Liver (tissue), 10 donors: ENCODE measurements at places on chromosomes 7 and 10. TPM values are rescaled to one million over a fixed set of nuclear protein-coding genes. Genes with fewer than 3 reads are reported as not detected.

DNA sequence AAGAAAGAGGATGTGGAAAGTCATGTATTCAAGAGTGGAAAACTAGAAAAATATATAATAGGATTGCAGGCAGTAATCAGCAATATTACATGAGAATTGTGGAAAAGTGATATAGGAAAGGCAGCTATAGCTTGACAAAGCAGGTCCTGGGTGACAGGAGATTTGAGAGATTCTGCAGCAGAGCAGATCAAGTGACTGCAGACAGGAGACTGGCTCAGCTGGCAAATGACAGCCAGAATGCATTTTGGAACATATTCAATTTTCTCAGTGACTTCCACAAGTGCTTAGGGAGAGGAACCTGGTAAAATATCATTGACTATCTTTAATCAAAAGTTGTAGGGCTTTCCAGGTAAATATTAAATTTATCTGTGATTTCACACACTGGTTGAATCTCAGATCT, 260.5 kb upstream of the CACNA2D1 start:
- no peak for DNase-seq

GRCh38 chr10:132995909-132996602, 53.7 kb upstream of the CFAP46 start:
- no peak for DNase-seq

GRCh38 chr10:109504401-109504800, 418.9 kb downstream of the XPNPEP1 start:
- no peak for DNase-seq

GRCh38 chr7:39609935-39610263, 13.5 kb upstream of the RALA start:
- DNase-seq = no peak

GRCh38 chr7:157686285-157686894, 349.6 kb downstream of the DNAJB6 start:
- no peak for DNase-seq

DNA sequence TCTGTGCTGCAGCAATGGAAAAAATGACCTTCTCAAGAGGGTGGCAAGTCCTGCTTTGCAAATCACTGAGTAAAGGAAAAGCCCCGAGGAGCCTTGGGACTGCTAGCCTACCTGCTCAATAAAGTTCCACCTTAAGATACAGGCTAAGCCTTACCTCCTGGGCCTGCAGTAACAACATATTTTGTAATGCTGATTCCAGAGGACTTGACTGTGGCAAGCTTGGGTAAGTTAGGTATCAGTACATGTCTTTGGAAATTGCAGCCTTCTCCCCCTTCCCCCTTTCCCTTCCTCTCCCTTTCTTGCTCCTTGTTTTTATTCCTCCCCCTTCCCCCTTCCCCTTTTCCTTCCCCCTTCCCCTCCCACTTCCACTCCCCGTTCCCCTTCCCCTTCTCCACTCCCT, 126.2 kb downstream of the SORCS3 start:
- no peak for DNase-seq

GRCh38 chr7:140390466-140391190, 7.7 kb downstream of the SLC37A3 start:
- DNase-seq = no peak

DNA sequence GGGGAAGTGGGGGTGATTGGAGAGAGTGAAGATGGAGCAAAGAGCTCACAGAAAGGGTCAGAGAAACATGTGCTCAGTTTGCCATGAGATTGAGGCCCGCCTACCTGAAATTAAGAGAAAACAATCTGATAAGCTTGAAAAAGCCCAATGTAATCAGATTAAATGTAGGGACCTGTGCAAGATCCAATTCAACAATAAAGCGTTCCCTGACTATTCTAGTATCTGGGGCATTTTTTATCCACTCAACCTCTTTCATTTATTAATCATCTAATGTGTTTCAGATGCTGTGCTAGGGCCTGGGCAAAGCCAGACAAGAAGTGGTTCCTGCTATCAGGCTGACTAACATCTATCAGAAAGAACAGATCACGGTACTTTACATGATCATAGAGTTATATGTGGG, 238.4 kb upstream of the MYO3A start:
- no peak for DNase-seq

DNA sequence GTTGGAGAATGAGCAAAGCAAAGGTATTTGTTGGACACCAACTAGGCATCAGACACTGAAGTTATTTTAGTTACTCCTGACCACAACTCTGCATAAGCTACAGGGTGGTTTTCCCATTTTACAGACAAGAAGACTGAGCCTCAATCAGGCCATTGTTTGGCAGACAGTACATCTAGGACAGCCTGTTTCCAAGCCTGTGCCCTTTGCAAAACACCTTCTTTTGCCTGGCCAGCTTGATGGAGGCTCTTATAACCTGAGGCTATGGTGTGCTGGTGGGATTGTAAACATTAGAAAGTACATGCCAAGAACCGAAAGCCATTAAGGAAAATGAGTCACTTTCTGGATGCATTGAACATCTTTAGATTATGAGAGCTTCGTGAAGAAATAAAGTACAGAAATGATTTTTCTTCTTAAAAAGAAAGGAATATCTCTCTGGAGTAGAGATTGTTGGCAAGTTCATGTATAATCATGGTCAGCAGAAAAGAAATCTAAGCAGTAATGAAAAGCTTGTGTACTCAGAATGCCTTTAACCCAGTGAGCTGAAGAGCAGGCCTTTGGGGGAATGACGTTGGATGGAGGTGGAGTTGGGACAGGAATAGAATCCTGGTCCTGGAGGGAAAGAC, 140.6 kb downstream of the KIAA1217 start:
- DNase-seq = no peak

DNA sequence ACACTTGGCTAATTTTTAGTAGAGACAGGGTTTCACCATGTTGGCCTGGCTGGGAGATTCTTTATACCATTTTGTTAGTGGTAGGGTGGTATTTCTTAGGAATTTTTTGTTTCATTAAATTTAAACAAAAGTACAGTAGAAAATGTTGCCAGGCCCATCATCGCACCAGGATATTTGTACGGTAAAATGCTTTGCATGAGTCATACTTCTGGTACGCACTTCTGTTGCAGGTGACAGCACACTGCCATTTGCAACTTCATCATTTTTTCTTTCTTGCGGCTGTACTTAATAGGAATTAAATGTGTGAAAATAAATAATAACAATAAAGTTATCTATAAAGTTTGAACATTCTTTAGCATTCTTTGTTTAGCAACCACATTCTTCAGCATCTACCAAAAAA, 195.6 kb downstream of the SKAP2 start:
- no peak for DNase-seq

- DNase-seq = no peak
Measured at GRCh38 chr10:69562731-69563254, 10.4 kb downstream of the NEUROG3 start.

GRCh38 chr10:121332829-121333765, 265.1 kb downstream of the FGFR2 start:
- DNase-seq = no peak

DNA sequence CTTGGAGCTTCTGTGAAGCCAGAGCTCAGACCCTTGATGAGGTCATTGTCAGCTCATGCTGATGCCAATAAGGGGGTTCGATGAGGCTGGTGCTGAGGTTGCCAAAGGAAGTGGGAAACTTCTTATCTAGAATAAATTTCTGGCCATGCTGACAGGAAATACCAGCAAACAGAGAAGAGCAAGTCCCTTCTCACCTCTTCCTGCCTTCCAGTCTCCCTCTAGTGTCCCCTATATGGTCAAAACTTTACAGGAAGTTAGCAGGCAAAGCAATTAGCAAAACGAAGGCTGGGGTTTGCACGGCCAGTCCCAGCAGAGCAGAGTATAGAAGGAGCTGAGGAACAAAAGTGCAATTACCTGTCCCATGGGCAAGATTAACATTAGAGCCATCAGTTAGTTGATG, 15.1 kb upstream of the NEUROG3 start:
- DNase-seq = no peak

DNA sequence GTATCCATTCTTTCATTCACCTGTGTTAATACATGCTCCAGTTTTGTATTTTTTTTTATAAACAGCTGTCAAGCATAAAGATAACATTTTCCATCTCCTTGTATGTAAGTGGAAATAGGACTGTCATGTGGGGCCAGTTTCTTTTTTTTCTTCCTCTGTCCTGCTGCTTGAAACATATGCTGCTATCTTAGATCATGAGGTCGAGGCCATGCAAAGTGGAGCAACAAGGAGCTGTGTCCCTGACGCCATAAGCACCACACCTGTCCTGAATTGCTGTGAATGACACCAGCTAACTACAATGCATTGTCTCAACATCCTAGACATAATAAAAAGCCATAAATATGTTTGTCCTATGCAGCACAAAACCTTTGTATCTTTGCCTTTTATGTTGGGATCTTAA, 37.7 kb upstream of the SLC26A4 start:
- DNase-seq = no peak

DNA sequence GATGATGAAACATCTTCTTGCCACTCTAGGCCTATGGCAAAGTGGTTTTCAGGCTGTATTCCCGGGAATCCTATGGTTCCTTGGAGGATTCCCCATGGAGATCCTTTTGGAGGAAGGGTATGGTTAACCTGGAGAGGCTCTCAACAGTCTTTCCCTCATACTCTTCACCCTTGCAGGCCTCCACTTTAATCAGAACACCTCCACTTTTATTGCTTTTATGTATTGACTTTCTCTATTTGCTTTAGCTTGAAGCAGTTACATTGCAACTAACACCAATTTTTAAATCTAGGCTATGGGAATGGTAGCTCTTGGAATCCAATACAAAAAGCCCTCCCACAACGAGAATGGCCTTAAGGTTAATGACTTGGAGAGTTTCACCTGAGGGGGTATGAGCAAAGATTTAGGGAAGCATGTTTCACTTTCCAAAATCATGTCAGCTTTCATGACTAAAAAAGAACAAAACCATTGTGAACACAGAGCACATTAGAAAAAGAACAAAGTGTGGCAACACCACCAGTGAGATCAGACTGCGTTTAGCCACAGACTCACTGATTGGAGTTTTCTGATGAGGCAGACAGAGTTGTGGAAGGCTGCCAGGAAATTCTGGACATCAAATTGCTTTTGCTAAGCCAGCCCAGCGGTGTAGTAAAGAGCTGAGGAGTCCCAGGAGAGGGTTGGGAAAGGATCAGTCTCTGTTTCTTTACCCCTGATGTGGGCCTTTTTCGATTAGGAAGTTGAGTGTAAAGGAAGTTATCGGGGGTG, 130.4 kb upstream of the BMPER start:
- no peak for DNase-seq

DNA sequence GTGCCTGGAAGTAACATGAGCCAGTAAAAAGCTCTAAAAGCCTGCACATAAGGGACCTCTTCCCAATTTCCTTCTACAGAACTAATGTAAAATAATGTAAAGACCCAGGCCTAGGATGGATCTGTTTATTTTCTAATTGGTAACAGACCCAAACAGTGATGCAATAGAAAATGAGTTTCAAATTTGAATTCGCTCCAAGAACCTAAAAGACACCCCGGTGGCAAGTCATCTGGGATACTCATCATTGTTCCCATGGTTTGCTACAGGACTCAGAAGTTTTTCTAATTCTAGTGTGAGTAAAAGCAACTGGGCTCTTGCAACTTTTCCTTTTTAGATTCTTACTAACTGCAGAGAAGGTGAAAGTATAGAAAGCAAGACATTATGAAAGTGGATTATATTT, 271.3 kb upstream of the CACNA2D1 start:
- DNase-seq = no peak

GRCh38 chr10:45660876-45661411, 11.6 kb downstream of the ZFAND4 start:
- DNase-seq = no peak

DNA sequence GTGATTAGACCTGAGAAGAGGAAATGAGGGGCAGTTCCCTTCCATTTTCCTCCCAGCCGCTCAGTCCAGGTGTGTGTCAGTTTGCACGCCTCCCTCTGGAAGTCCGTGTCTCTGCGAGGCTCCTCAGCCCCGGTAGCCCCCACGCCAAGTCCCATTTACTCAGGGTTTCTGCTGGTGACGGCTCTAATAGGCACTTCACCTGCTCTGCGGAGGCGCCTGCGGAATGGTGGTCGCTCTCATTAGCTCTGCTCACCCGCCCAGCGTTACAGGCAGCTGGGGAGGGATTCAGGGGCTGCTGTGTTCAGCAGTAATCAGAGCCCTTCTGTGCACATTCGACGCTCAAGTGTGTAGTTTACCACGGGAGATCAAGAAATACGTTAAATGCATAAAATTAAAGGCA, 179.9 kb downstream of the MGMT start:
- no peak for DNase-seq

DNA sequence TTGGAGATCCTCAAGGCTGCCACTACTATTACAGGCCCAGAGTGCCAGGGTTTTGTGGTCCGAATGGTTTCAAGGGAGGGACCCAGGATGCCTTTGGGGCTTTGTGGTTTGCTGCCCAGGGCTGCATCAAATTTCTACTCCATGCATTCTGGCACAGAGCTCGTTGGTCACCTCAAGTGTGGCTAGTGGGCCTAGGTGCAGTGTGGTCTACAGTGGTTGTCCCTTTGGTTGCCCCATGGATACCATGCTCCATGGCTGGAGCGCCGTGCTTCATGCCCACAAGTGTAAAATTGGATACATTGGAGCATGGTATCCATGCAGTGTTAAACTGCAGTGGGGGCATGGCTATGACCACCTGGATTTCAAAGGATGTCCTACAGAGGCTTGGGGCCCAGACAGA, 5.4 kb upstream of the PRF1 start:
- no peak for DNase-seq

DNA sequence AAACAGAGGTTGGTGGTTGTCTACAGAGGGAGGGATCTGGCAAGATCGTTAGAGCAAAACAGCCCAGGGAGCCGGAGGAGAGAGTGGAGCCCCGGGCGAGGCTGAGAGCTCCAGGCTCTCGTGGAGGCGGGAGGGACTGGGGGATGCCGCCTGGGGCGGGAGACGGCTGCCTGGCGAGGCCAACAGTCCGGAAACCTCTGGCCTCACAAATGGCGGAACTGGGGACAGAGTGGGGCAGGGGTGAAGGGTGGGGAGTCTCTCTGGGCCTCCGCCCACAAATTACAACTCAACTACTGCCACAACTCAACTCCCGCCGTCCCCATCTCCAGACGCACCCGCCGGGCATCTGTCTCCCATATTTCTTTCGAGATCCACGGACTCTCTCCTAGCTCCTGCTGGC, 47.7 kb downstream of the CLEC2L start:
- no peak for DNase-seq

DNA sequence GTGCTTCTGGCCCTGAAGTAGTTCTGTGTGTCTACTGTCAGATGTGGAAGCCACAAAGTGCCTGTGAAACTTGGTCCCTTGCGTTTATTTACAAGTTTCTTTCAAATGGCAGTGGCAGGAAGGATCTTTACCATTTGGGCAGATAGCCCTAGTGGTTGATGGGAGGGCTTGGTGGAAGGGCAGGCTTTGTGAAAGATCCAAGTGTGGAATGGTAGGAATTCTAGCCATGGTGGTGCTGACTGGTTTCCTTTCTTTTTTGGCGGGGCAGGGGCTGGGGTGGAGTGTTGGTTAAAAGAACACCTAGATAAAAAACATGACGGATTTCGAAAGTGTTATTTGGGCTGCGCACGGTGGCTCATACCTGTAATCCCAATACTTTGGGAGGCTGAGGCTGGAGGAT, 27.0 kb downstream of the AUTS2 start:
- DNase-seq = no peak

Gene THAP5
- total RNA-seq = 14.9 TPM

Gene MRC1
- total RNA-seq = 34.6 TPM

Gene LBX1
- not detected for total RNA-seq

Gene TMEM26
- total RNA-seq = 1.7 TPM

Gene SLC29A4
- 13.9 TPM for total RNA-seq

Gene AFAP1L2
- total RNA-seq = 1.6 TPM

Gene LIPM
- not detected for total RNA-seq

Gene AMZ1
- 1.3 TPM for total RNA-seq

Gene AEBP1
- total RNA-seq = 3.4 TPM

Gene MSMB
- not detected for total RNA-seq

Gene FKBP6
- total RNA-seq = not detected

Gene GPR37
- total RNA-seq = 0.33 TPM

Gene TLL2
- 0.08 TPM for total RNA-seq

Gene OR2A1
- total RNA-seq = under 0.01 TPM

Gene IFIT1B
- total RNA-seq = 13.3 TPM
